ENCODE measurements at places on chromosomes 2 and 18.

DNA sequence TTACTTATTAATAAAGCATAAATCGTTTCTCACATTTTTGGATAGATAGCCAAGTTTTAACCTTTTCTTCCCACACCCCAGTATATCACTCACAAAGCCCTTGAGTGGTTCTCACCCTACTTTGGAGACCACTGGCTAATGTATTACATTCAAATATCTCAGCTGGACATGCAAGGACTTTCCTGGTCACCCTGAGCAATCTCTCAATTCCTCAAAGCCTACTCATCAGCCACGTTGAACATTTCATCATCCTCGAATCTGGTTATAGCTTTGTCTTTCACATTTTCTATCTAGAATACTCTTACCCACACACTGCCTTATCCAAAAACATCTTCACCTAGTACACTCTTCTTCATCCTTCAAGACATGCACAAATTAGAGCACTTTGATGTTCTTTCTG lies 71.1 kb upstream of the MAPRE2 start:
- no peak for DNase-seq

GRCh38 chr2:19559596-19560240 lies 201.3 kb upstream of the OSR1 start:
- DNase-seq, result no peak

GRCh38 chr2:55109219-55109891 lies 59.1 kb upstream of the RTN4 start:
- DNase-seq, result no peak

DNA sequence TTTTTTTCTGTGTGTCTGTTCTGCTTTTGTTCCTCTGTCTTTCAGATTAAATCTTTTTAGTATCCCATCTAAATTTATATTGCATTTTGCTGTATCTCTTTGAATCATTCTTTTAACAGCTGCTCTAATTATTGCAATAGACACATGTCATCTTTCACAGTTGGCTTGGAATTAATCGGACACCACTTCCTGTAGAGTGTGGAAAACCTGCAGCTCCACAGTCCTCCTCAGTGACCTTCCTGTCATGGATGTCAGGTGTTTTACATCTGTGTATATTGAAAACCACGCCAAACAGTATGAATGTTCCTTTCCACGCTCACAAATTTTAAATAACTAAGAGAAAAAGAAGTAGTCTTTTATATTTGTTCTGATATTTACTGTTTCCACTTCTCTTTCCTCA lies 135.3 kb downstream of the PXDN start:
- no peak for DNase-seq

DNA sequence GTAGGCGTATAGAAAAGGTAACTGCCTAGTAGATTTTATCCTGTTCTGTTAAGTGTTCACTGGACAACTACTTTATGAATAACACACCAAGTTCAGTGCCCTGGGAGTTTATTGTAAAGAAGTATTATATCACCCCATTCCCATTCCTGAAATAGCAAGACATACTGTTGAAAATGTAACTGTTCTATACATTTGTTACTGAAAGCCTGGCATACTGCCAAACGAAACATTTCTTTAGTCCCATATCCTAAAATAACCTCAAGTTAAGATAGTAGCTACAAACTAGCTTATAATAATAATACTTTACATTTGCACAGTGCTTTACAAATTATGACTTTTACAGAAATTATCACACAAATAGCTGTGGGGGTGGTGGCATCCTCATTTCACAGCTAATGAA lies 25.1 kb downstream of the SPDYA start:
- no peak for DNase-seq

GRCh38 chr2:77101796-77102452 lies 420.3 kb downstream of the LRRTM4 start:
- no peak for DNase-seq

DNA sequence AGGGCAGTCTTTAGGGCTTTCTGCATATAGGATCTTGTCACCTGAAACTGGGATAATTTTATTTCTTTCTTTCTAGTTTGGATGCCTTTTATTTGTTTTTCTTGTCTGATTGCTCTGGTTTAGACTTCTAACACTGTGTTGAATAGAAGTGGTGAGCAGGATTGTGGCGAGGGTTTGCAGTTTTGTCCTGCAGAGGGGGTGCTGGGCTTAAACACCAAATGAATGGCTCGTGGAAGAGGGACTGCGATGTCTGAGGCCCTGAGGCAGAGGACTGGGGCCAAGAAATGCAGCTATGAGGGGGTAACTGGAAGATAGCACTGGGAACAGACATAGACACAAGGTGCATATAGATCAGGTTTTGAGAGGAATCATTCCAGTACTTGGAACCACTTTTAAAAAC lies 20.5 kb downstream of the UBE2F start:
- no peak for DNase-seq

DNA sequence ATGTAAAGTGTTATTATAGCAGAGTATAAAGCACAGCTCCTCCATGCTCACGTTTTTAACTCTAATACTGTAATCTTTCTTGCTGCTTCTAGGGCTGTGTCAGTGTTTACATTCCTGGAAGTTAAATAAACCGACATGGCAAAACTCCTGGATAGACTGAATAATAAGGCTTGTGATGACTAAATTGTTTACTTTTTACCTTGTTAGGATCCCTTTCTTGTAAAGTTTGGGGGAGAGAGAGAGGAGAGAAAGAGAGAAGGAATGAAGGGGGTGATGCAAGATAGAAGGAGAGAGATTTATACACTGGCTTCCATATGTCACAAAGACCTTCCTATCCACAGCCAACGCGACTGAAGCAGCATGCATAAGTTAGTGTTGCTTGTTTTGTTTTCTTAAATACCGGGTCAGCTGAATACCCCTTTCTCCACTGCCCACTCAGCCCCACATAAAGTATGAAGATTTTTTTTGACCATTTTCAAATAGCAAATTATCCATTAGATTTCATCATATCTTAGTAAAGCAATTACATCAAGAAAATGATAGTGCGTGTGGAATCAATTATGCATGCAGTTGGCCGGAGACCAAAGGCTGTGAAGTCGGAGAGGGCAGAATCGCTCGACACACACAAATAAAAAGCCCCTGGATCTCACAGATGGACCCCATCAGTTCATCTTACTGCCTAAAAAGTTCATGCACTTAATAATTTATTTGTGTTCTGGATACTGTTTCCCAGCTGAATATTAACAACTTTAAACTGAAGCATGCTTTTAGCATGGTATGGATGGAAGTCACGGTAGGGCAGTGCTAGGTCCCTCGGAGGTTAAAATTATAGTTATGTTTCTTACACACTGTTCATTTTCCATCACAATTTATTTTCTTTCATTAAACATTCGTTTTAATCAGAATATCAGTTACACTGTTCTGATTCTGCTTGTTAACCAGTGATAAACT lies 20.1 kb downstream of the BCL11A start:
- DNase-seq, result no peak

All from GM12864 (cell line).